ENCODE measurements at places on chromosomes 5 and 9.

- DNase-seq, result no peak
These were observed 20.1 kb upstream of the PTGS1 start for GRCh38 chr9:122350577-122351355.

- no peak for DNase-seq
These were observed 1.6 kb upstream of the ARAP3 start for GRCh38 chr5:141683596-141684141.

DNA sequence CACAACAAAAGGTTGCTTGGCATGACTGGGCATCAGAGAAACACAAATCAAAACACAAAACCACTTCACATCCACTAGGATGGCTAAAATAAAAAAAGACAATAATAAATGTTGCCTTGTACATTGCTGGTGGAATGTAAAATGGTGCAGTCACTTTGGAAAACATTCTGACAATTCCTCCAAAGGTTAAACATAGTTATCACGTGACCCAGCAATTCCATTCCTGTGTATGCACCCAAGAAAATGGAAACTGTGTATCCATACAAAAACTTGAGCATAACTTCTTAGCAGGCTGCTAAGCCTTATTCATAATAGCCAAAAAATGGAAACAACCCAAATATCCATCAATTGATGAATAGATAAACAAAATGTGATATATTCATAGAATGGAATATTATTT, 10.2 kb upstream of the SLC46A2 start:
- no peak for DNase-seq

- no peak for DNase-seq
These were observed 1.4 kb downstream of the FAM193B start for GRCh38 chr5:177552839-177553455.

- no peak for DNase-seq
These were observed 7.0 kb downstream of the CDC42SE2 start for GRCh38 chr5:131270809-131271208.

DNA sequence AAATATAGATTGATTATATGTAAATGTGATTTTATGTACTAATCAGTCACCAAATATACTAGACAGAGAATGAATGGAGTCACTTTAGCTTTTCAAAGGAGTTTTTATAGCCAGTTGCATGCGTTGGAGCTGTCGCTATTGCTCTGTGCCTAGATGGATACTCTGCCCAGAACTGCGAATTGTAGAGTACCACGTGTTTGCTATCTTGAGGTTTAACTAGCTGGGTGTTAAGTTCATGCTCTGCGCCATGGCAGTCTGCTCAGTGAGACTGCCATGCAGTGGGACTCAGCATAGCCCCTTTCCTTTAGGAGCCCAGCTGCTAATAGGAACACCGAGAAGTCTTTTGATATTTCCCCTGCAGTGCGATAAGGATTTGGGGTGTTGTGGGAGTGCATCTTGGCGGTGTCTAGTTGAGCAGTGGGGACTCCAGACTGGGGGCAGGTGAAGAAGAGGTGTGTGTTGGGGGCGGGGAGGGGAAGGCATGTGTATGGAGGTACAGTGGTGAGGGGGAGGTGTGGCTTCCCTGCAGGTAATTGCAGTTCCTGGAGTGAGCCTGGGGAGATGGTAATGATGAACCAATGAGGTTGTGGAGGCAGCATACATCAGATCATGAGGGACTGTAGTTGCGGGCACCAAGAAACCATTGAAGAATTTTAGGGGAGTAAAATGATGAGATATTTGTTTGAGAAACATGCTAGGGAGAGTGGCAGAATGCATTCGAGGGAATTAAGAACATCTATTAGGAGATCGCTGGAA, 118.9 kb downstream of the TRIO start:
- DNase-seq, result no peak

DNA sequence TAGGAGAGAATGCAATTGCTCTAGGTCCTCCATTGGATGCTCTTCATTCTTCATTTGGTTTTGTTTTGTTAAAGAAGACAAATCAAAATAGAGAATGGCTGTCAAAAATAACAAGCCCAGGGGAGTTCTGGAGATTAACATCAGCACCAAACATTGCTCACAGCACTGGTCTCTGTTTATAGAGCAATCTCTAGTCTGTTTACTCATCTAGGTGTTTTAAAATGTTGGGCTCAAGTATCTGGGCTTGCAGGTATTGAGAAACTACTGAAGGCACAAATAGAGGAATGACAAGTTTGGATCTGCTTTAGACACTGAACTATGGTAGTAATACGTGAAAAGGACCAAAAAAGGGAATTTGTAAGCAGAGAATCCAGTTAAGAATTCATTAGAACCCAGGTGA, 77.0 kb upstream of the TMC1 start:
- no peak for DNase-seq

GRCh38 chr5:116696366-116696765, 121.7 kb upstream of the SEMA6A start:
- DNase-seq, result no peak

DNA sequence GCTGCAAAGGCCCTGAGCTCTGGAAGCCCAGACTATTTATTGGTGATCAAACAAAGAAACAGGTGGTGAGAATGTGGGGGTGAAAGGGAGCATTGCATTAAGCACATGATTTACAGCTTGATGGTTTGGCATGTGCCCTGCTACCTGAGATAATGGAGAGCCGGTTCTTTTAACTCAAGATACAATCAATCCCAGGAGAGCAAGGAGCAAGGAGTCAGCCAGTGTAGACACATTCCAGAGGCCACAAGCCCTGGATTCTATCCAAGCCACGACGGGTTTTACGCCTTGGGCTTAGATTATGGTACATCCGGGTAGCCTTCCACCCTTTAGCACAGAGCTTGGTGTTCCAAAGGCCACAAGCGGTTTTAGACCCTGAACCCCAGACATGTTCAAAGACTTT, 292.2 kb downstream of the CYLC2 start:
- no peak for DNase-seq

DNA sequence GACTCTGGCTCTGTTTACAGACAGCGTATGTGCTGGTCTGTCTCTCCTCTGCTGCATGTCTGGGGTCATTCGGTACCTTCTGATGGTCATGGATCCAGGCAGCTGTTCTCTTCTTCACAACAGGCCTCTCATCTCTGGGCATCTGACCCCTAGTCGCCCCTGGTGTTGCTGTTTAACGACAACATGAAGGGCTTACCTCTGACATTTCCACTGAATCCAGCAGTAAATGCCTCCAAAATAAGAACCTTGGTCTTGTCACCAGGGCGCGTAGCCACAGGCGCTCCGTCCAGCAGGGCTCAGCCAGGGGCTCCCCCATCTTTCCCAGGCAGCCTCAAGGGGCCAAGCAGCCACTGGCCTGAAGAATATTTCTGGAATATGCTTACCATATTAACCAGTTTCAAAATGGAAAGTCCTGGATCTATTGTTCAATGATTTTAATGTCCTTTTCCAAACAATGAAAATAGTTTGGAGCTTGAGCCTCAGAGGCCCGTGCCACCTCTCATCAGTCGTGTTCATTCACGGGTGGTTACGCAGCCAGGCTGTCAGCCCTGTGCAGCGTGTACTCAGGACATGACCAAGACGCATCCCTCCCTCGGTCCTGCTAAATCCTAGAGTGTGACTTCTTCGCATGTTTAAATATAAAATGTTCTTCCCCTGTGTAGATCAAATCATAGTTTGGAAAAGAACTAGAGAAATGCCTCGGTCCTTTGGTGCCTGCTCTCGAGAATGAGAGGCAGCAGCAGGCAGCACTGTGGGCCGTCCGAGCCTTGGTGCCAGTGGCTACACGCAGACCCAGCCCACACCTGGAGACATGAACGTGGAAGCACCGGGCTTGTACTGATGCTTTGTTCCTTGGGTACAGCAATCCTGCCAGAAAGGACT, 30.1 kb upstream of the LRRC14B start:
- no peak for DNase-seq

DNA sequence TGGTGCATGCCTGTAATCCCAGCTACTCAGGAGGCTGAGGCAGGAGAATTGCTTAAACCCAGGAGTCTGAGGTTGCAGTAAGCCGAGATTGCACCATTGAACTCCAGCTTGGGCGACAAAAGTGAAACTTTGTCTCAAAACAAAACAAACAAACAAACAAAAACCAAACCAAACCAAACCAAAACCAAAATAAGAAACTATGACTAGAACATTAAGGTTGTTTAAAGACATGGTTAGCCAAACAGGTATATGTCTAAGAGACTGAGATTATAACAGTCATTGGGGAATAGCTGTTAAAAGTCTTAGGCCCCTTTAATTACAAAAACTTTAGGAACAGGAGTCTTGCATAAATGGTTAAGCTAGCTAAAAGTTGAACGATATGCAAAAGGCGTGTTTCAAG, 63.6 kb downstream of the PRDM9 start:
- no peak for DNase-seq

- DNase-seq, result no peak
These were observed 1402.1 kb upstream of the ACO1 start for GRCh38 chr9:30982301-30982700.

DNA sequence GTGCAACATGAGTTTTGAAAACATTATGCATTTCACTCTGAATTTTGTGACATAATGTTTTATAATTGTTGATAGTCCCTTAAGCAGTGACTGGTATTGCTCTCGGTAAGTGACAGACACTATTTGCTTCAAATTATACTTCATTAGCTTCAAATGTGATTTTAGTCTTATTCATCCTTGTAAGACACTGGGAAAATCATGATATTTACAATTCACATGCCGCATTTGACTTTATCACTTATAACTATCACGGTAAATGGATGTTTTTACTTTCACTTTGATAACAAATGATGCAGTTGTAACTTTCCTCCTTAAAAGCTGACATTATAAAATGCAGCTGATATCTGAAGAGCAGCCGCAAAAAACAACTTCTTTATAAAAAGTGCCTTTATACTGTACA, 44.1 kb upstream of the ITGA2 start:
- no peak for DNase-seq

- DNase-seq, result no peak
These were observed 56.2 kb upstream of the SLC2A8 start for GRCh38 chr9:127340721-127341120.

- peak; percentile 2 for DNase-seq
These were observed 38.4 kb downstream of the PRKACG start for GRCh38 chr9:68975365-68976043.

GRCh38 chr5:173315495-173316338, 12.5 kb downstream of the STC2 start:
- DNase-seq, result no peak

- DNase-seq, result no peak
These were observed 344.7 kb upstream of the DAP start for GRCh38 chr5:11105696-11106095.

GRCh38 chr9:6096821-6097220, 81.4 kb upstream of the RANBP6 start:
- no peak for DNase-seq

DNA sequence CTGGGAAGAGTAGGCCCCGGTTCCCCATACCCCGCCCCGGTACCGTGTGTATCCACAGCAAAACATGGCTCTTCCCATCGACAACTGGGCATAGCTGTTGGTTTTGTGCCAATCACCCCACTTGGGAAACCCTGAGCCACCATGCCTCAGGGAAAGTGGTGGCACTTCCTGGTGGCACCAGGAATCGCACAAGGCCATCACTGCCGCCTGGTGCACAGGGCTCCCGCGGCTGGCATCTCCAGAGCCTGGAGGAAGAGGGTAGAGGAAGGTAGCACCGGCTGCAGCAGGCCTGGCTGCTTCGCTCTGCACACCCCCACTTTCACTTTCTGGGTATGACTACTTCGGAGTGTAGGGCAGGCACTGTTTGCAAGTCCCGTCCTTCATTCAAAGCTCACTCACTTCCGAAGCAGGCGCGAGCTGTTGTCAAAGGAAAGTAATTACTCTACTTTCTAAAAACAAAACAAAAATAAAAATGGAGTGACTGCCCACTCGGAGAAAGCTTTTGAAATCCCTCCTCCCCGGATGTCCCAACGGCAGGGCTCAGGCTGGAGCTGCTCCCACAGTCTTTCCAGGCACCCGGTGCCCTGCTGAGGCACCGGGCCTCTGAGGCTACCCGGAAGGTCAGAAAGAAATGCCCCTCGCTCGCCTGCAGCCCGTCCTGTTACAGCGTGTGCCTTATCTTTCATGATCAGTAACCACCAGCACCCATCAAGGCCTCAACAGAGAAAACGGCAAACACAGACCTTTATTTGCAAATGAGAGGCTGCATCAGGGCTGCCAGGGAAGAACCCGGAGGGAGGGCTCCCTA, 2.0 kb downstream of the BRD3 start:
- DNase-seq, result no peak

DNA sequence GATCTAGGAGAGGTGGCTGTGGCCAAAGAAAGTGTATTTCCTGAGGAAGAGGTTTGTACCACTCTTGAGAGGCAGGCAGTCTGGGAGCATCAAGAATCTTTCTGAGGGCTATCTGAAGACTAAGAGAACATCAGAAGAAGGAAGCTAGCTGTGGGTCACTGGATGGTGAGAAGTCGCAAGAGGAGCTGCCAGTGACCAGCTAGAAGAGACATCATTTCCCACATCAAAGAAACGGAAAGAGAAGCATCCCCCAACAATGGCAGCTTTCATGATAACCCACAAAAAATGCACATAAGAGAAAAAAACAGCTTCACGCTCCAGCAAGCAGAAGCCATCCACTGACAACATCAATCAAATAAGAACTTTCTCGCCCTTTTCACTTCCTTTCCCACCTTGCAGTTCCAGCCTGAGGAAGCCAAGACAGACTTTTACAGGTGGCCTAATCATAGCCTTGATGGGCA, 25.0 kb upstream of the CEP78 start:
- DNase-seq, result no peak

DNA sequence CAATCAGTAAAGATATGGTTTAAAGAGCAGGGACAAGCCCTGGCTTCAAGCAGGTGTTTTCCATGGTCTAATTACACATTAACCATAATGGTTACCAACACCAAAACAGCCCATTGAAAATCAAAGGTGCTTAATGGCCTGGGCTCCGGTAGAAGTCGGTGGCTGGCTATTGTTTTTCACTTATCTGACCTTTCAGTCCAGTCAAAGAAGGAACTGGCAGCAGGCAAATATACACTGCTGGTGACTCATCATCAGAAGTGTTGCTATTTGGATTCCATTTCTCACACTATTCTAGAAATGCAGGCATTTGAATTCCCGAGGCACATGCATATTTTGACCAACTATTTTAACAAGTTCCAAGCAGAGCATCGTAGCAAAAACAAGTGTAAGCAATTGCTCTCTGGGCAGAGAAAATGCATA, 26.3 kb upstream of the GABRP start:
- DNase-seq, result no peak

- DNase-seq, result no peak
These were observed 140.9 kb downstream of the NR3C1 start for GRCh38 chr5:143262393-143263174.

DNA sequence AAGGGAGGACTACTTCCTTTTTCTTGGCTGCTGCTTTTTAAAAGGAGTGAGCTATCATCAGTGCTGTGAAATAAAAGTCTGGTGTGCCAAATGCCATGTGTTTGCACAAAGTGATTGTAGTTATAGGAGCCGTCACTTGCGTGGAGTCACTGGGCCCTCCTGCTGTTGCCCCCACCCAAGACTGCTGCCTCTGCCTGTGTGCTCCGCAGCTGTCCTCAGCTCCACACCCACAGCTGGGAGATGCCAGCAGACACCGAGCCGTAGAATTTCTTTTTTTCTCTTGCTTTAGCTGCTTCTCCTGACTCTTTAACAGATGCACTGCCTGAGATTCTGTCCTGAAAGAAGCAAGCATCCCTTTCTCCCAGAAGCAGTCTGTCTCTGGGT, 9.8 kb upstream of the GLE1 start:
- no peak for DNase-seq

Data from SIG-M5 (cell line).